ENCODE measurements at places on chromosomes 7 and 10.
A peak's percentile ranks its signal among the peaks of the same experiment; 100 is the strongest.

DNA sequence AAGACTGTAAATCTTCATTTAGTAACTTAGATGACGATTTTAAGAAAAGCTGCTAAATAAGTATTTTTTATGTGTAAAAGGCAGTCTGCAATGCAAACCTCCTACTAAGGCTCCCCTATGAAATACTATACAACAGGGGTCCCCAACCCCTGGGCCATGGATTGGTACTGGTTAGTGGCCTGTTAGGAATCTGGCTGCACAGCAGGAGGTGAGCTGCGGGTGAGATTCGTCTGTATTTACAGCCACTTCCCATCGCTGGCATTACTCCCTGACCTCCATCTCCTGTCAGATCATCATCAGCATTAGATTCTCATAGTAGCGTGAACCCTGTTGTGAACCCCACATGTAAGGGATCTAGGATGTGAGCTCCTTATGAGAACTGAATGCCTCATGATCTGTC lies 580.4 kb downstream of the MAGI2 start:
- DNase-seq, result no peak

- no peak for DNase-seq
Measured at GRCh38 chr10:5524641-5525560, at the start of gene CALML3. CALML3 (plus strand) TSS chr10:5524961; CDS start chr10:5525086, 125 bp downstream.

DNA sequence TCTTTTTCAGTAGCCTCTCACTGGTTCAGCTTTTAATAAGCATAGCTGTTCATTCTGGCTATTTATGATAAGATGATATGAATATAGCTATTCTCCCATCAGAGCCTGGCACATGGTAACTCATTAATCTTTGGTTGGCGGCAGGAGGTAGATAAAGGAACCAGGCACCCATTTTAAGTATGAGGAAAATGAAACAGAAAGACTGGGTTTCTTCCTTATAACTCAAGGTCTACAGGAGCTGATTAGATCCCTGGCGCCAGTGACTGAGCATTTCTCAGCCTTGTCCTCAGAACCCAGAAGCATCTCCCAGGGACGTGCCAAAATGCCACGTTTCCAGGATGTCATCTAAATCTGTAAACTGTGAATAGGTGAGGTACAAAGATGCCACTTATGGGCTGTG lies 141.9 kb downstream of the TCF7L2 start:
- no peak for DNase-seq

DNA sequence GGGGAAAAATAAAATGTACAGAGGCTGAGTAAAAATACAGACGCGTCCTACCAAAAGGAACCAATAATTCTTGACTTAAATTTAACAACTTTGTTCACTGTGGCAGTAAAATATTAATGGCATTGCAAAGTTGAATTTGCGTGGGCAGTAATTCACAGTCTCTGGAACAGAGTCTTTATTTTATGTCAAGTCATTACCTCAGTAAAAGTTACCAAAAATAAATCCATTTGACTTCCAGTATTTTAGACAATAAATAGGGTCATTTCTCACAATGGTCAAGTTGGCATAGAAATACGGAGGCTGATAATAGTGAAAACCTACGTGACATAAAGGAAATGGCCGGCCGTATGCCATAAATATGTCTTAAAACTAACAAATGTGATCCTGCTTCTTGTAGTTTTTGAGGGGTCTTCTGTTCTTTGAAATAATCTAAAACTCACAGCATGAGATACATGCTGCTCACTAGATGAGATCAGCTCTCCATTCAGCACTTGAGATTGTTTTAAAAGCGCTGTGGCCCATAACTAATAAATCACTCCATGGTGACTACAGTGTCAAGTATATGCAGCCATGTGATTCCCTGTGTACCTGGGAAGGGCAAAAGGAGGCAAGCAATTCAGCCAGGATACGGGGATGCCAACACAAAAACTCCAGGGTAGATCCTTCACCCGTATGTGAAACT lies 75.3 kb downstream of the DOCK4 start:
- DNase-seq, result no peak

DNA sequence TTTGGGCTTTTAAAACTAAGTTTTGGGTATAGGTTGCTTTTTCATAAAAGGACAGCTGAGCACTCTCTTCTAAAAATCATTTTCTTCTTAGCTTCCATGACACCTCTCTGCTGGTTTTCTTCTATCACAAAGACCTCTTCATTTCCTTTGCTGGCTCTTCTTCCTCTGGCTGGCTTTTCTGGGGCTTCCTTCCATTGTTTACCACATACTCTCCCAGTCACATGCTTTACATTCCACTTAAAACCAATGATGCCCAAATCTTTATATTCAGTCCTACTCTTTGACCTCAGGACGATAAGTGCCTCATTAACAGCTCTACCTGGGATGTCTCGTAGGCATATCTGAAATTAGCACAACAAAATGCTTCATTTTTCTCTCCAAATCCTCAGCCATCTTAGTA lies 26.8 kb downstream of the FAM133B start:
- DNase-seq, result no peak

- no peak for DNase-seq
Measured at GRCh38 chr7:46168671-46169383, 247.8 kb upstream of the IGFBP3 start.

GRCh38 chr7:85681241-85681640 lies 494.4 kb upstream of the SEMA3D start:
- DNase-seq, result no peak

- peak; percentile 74 for DNase-seq
Measured at GRCh38 chr10:26739071-26739631, 41.6 kb downstream of the PDSS1 start.

GRCh38 chr10:106540645-106541044 lies 623.9 kb downstream of the SORCS1 start:
- no peak for DNase-seq

- DNase-seq, result no peak
Measured at GRCh38 chr10:131087464-131088215, 223.9 kb downstream of the TCERG1L start.

DNA sequence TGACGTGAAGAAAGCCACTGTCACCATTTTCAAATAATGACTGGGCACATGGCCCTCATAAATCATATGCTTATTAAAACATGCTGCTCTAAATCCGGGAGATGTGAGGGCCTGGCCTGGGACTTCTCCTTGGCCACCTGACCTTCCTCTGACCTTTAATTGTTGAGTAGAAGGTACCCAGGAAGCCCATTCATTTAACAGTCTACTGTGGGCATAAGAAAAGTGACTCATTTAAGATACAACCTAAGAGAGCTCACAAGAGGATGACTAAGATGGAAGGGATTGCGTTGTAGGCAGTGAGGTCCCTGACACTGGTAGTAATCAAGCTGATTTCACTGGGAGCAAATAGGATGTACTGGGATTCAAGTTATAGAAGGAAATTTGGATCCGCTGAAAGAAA lies 203.4 kb upstream of the GPR26 start:
- no peak for DNase-seq

GRCh38 chr7:87541648-87542047 lies 59.0 kb downstream of the ABCB1 start:
- no peak for DNase-seq

DNA sequence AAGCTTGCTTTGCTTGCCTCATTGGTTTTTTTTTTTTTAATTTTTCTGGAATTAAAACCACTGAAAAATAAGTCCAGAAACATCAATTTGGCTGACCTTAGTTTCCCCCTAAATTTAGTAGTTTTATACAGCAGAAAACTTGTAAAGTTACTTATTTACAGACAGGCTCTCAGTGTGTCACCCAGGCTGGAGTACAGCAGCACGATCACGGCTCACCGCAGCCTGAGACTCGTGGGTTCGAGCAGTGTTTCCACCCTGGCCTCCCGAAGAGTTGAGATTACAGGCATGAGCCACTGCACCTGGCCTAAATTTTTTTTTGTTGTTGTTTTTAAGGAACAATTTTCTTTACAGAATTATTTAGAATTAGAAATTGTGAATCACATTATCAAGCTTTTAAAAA lies 250.5 kb downstream of the SDK1 start:
- DNase-seq, result no peak

- no peak for DNase-seq
Measured at GRCh38 chr10:122777515-122778059, 68.1 kb downstream of the CUZD1 start.

DNA sequence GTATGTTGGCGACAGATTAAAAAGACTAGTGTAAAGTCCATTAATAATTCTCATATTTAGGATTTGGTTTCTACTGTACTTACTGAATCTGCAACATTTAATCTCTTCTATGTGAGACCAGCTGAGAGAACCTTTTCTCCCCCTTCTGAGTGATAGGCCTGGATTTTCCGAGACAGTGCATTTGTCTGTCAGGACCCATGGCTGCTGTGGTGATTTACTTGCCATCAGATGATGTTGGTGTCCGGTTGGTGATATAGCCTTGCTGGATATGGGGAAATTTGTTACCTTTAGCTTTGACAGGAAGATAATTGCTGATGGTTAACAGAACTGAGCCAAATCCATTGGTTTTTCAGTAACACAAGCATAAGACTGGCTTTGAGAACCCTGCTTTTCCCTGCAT lies 517.2 kb downstream of the LRMDA start:
- no peak for DNase-seq

DNA sequence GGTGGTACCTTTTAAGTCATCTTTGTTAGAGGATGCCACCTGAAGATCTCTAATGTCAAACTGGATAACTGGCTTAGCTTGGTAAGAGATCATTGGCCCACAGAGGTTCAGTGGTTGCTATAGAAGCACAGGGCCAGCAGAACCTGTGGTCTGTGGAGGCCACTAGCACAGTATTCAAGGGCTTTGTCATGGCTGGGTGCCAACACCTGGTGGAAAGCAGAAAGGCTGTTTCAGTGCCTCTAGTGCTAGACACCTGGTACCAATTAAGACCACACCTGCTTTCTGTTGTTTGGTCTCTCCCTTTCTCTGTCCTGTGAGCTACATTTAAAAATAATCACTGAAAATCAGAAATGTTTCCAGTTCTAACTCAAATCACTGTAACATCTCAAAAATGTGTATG lies 10.0 kb upstream of the PCGF5 start:
- peak; percentile 99 for DNase-seq

DNA sequence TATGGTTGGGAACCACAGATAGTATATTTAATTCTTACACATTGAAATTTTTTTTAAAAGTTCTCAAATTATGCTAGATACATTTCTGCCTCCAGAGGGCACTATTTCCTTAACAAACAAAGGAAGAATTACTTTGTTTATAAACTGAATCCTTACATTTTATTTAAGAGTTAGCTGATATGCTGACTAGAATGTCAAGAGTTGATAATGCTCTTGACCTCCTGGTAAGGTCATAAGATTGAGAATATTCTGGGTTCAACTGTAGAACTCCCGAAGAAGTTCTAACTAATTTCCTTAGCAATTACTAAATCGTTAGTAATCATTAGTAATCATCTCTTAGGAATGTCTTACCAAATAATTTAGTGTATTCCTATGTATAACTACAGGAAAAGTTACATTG lies 95.3 kb upstream of the CYP26C1 start:
- peak; percentile 46 for DNase-seq

GRCh38 chr7:38105874-38106483 lies 72.1 kb upstream of the STARD3NL start:
- DNase-seq, result peak; percentile 26

DNA sequence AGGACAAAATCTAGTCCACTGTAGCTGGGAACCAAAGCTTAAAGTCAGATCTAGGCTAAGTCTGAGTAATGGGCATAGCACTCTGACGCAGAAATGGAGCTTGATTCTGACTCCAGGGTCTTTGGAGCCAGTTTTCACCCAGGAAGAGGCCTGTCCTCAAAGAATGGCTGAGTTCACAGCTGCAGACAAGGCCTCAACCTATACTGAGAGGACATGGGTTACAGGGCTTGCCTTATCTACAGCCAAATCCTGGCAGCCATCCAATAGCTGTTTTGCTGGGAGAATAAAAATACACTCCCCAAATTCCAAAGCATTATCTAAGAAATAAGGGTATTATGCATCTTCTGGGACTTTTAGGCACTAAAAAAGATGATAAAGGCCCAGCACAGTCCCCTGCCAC lies 154.8 kb downstream of the RAPGEF5 start:
- no peak for DNase-seq

GRCh38 chr7:92586403-92586802 lies 3.8 kb downstream of the FAM133B start:
- no peak for DNase-seq

GRCh38 chr10:61376377-61376776 lies 76.8 kb downstream of the TMEM26 start:
- DNase-seq, result no peak

- no peak for DNase-seq
Measured at GRCh38 chr10:3090914-3091787, 23.8 kb downstream of the PFKP start.

DNA sequence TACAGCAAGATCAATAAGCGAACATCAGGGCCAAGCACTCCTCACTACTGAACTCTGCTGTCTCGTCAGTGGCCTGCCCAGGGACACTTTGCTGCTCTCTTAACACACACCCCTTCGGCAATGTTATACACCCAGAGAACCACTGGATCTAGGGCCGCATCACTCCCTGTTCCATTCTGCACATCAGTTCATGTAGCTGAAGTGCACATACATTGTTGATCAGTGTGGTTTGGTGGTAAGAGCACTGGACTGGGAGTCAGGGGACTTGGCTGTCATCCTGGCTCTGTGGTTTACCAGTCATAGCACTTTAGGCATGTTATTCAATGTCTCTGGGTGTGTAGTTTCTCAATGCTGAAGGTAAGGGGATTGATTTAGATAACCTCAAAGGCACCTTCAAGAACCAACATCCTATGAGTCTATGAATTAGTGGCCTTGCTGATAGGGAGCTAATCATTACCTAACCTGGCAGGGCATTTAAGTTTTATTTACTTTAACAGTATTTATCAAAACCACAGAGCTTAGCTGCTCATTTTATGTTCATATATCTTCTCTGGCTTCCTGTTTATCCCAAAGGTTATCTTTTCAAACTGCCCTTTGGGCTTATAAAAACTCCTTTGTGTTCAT lies 24.8 kb downstream of the DUSP5 start:
- no peak for DNase-seq

GRCh38 chr7:111729483-111729882 lies 167.2 kb upstream of the IMMP2L start:
- no peak for DNase-seq

GRCh38 chr10:18594574-18595156 lies 56.7 kb downstream of the NSUN6 start:
- DNase-seq, result peak; percentile 42

DNA sequence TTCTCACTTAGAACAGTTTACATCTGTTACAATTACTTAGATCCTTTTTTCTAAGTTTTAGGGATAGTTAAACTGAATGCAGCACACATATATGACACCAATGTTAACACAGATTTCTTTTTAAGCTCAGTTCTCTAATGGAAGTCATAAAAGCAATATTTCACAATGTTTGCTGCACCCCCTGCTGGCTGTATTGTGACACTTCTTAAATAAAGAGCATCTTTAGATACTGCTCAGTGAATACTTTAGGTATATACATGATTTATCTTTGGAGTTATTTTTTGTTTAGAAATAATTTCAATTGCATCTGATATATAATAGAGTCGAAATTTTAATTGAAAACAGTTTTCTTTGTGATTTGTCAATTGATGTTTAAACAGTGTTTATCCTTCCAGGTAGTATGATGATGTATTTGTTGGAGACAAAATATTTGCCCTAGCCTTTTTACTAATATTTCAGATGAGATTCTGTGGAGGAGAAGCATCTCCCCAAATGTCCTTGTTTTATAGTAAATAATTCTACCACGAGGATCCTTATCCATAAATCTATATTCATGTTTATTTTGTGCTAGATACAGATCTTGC lies 174.4 kb downstream of the ST7 start:
- DNase-seq, result peak; percentile 74

- no peak for DNase-seq
Measured at GRCh38 chr7:142714375-142714774, 34.9 kb upstream of the PRSS1 start.

- no peak for DNase-seq
Measured at GRCh38 chr10:51910189-51910588, 210.8 kb upstream of the CSTF2T start.

- no peak for DNase-seq
Measured at GRCh38 chr7:30848121-30848855, 63.4 kb upstream of the AQP1 start.

Measured in NCI-H146 (cell line).